GM23248 (cell line): ENCODE measurements at places on chromosomes 11 and 22. TPM values are rescaled to one million over a fixed set of nuclear protein-coding genes. Genes with fewer than 3 reads are reported as not detected.

DDI1 gene
- polyA plus RNA-seq = not detected in 2 replicates

MISFA gene
- 1.8 and 2.1 TPM in 2 replicates for polyA plus RNA-seq

SCGB1C1 gene
- polyA plus RNA-seq = not detected in 2 replicates

FGF19 gene
- polyA plus RNA-seq = not detected in 2 replicates

NFAM1 gene
- polyA plus RNA-seq = not detected in 2 replicates

OR51B2 gene
- not detected in 2 replicates for polyA plus RNA-seq

ZP1 gene
- 0.51 and 1.0 TPM in 2 replicates for polyA plus RNA-seq
